ENCODE measurements at places on chromosomes 3 and 15.
A peak's percentile ranks its signal among the peaks of the same experiment; 100 is the strongest.

GRCh38 chr3:15707779-15708178, 90.0 kb downstream of the ANKRD28 start:
- no peak for DNase-seq

- no peak for DNase-seq
Observed at GRCh38 chr3:108114423-108115065, 23.7 kb upstream of the CD47 start.

GRCh38 chr3:31695280-31696008, 162.7 kb downstream of the STT3B start:
- peak; percentile 16 for DNase-seq

DNA sequence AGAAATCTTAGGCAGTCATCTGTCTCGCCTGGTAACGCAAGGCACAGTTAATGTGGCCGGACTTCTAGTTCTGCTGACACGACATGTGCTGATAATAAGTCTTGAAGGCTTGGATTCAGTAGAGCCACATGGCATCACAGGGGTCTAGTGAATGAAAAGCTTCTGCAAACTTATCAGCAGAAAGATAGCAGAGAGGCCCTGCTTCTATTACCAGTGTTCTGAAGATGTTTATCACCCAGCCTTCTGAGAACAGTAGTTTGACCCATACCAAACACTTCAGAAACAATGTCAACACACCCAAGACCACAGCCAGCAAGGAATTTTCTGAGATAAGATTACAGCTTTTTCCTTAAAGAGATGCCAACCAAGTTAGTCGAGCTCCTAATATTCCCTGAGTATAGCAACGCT, 102.7 kb upstream of the UMPS start:
- no peak for DNase-seq

DNA sequence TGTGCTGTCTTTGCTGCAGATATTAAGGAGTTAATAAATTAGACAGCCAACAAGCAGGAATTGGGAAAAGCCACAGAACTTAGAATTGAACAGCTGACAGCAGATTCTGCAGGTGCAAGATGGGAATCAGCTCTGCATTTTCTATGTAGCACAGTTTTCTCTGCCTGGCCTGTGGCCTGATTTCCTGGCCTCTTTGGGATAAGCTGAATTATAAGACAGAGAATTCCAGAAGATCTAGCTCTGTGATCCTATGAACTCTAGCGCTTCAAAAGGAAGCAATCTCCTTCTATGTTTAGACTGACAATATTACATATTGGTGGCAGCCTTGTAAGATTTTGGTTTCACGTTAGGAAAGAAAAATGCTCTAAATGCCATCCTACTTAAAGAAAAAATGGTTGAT, 24.0 kb upstream of the SOX2 start:
- DNase-seq = no peak

DNA sequence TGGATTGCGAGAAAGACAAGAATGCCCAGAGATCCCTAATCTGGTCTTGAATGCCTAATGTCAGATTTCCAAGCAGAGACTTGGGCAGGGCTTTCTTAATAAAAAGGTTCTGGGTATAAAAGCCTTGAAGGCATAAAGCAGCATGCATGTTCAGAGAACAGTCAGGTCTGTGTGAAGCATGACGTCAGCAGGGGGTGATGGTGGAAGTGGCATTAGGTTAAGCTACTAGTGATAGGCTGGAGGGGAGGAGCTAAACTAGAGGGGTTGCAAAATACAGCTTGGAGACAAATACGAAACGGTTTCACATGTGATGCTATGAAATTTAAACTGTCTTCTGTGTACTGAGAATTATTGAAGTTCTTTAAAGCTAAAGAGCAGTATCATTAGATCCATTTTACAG, 125.6 kb downstream of the VPS8 start:
- DNase-seq = no peak

- DNase-seq = no peak
Observed at GRCh38 chr15:69637818-69638217, 185.2 kb downstream of the RPLP1 start.

DNA sequence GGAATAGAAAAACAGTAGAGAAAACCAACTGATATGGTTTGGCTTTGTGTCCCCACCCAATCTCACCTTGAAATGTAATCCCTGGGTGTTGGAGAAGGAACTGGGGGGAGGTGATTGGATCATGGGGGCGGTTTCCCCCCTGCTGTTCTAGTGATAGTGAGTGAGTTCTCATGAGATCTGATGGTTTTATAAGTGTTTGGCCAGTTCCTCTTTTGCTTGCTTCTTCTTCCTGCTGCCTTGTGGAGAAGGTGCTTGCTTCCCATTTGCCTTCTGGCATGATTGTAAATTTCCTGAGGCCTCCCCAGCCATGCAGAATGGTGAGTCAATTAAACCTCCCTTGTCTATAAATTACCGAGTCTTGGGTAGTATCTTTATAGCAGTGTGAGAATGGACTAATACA, 48.4 kb downstream of the EOMES start:
- DNase-seq = no peak

DNA sequence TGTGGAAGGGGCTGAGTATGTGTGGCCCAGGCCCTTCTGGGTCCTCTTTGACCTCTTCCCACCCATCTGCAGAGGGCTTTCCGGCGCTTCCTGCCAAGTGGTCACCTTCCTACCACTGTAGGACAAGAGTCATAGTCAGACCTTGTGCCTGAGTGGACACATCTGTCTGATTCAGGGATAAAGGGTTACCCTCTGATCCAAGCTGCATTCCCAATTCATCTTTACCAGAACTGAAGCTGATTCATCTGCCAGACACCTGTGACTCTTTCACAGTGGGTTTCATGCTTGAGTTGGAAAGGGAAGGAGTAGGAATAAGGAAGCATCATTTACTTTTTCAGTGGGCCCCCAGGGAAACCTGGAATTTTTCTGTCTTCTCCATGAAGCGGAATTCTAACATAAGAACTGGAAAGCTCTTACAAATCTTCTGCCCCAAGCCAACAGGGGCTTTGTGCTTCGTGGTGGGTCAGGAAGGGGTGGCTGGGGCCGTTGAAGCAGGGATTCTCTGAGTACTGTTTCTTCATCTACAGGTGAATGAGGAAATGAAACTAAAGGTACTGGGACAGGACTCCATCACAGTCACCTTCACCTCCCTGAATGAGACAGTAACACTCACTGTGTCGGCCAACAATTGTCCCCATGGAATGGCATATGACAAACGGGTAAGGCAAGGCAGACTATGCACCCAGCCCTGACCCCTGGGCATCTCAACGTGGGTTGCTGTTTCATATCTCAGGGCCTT, 46.4 kb downstream of the C3orf20 start:
- no peak for DNase-seq

- DNase-seq = no peak
Observed at GRCh38 chr3:138344754-138345153, 3.6 kb upstream of the MRAS start.

DNA sequence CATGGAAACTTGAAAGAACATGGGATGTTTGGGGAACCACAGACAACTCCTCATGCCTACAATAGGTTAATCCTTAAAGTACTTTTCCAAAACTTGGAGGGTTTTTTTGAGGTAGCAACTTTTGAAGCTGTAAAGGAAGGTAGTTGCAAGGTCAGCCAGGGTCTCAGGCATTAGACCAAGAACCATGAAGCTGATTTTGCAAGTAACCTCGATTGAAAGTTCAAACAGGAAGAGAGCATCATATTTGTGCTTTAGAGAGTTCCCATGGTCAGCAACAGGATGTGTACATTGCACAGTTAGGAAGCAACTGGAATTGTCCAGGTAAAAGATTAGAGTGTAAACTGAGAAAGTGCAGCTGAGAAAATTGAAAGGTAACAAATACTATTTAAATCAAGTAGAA, 199.8 kb upstream of the NR2F2 start:
- DNase-seq = no peak

DNA sequence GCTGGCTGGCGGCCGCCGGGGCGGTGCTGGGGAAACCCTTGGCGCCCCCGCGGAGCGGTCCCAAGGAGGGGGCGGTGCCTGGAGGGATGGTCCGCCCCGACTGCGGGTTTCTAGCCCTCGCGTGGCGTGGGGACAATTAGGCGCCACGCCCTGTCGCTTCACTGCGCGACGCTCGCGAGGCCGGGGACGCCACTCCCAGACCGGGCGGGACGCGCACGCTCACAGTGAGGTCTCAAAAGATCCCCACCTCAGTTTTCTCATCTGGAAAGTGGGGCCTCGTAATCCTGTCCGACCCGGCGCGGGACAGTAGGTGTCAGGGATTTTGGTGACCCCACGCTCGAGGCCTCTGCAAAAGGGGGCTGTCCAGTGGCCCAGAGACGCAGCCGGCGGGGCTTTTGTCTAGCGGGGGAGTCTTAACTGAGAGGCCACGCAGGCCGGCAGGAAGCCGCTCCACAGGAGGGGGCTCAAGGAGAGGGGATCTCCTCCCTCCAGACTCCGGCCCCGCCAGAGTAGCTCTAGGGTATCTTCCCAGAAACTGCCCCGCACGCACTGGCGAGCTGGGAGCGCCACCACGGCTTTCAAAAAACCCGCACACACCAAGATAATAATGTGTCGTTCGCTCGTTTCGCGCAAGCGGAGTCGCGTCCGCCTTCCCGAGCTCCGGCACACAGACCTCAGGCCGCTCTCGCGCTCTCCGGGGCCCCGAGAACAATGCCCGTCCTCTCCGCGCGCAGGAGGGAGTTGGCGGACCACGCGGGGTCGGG, 710 bp upstream of the CLK3 start:
- peak; percentile 93 for DNase-seq

- no peak for DNase-seq
Observed at GRCh38 chr3:49497606-49498005, 27.5 kb downstream of the DAG1 start.

GRCh38 chr3:97694876-97695275, 69.7 kb upstream of the ARL6 start:
- no peak for DNase-seq

DNA sequence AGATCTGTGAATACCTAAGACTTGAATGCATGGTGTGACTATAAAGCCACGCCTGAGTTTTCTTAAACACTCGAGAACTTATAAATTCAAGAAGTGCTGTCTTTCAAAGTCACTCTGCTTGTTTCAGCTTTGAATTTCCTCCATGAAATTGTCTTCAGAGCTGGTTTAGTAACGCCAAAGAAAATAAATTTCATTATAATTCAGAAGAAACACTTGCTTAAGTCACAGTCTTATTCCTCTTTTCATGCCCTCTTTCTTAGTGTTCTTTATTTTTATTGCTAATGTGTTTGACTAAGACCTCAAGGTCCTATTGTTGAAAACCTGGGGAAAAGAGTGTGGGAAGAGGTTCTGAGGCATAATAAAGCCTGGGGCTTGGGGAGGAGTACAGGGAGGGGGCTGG, 3.3 kb upstream of the RCN2 start:
- DNase-seq = no peak

DNA sequence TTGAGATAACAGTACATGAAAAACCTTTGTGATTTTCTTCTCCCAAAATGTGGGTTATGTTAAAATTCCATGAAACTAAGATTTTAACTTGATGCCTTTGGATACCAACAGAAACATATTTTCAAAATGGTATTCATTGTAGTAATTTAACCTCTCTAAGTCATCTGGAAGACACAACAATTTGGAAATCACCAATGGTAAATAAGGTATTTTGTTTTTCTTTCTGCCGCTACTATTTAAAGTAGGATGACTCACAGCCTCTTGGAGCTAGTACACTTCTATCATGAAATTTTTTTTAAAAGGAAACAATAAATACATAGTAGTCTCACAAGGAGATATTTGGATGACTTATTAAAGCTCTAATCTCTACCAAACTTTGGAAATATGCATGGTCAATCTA, 291.6 kb upstream of the VEPH1 start:
- no peak for DNase-seq

GRCh38 chr15:36577082-36577481, 2.3 kb upstream of the CDIN1 start:
- DNase-seq = no peak

DNA sequence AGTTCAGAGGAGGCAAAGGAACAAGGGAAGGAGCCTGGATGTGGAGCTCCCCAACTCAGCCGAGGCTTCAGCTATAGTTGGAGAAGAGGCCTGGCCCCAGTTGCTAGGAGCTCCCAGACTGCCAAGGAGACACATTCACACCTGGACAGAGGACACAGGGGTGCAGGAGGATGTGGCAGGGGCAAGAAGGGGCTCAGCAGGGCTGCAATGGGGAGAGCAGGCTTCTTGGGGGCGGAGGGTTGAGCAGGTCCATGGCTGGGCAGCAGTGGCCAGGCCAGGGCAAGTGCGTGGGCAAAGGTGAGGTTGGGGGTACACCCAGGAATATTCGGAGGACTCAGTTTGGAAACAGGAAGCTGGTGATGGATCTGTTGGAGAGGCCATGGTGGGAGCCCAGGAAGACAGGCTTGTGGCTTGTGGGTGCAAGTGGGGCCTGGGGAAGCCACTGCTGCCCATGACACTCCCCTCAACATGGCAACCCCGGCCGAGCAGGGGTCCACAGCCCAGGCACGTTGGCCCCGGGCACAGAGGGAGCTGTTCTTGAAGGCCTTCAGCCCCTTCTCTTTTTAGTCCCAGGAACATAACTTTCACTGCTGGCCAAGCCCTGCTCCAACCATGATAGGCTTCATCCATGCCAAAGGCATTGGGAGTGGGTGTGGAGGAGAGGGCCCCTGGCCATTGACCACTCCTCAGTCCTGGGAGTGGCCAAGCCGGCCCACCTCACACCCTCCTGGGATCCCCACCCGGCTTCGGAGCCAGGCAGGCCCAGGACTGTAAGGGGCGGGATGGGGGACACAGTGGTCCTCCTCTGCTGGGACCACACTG, 33.3 kb downstream of the TSPAN3 start:
- no peak for DNase-seq

DNA sequence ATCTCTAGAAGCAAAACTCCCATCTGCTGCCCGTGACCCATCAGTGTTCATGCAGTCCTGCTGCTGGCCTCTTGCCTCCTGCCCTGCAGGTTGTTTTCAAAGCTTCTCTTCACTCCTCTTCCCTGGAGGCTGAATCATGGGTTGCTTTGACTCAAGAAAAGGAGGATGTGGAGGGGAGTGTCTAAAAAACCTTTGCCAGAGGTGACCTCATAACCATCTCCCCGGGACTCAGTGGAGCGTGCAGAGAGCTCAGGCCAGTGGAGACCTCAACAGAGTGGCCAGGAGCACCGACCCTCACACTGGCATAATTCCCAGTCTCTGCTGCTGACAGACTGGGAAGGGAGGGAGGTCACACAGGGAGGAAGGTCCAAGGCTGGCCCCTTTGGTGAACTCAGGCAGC, 60.9 kb upstream of the ITGA11 start:
- no peak for DNase-seq

- no peak for DNase-seq
Observed at GRCh38 chr15:66840615-66841390, 138.8 kb downstream of the SMAD6 start.

DNA sequence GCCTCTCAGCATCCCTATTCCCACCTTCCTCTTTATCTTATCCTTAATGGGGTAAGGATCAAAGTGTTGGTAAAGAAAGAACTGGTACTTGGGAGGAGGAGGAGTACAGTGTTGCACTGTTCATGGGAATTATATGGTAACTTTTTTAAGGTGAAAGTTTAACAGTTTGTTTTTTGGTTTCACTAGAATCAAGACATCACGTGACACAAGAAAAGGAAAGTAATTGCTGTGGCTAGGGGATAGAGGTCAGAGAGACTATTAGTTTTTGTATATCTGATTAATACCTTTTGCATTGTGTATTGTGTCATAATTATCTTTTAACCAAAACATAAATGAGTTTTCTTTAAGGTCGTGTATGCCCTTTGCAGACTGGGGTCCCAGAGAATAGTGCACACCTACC, 23.5 kb upstream of the SLC24A5 start:
- DNase-seq = no peak

All from neural progenitor cell (in vitro differentiated cells).